LHCN-M2 (cell line): ENCODE measurements at places on chromosomes 2 and 18.
A peak's percentile ranks its signal among the peaks of the same experiment; 100 is the strongest.

DNA sequence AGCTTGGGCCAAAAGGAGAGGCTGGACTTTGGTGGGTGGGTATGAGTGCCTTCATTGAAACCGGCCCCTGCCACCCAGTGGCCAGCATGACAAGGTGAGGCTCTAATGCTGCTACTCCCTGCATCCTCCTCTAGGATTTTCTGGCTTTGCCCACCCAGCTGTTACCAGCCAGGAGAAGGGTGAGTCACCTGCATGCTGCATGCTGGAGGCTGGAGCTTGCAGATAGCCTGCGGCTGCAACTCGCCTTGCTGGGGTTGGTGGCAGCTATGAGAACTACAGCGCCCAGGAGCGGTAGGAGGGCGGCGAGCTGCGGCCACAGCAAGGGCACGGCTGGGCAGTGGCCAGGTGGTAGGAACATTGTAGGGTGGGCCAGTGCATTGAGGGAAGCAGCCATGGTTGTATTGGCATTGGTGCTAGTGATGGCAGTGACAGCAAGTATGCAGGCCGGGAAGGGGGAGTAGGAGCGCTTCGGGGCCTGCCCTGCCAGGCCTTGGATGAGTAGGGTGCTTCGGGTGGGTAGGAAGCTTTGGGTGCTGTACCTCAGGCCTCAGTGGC lies 75.4 kb upstream of the SLC35G4 start:
- DNase-seq: no peak

GRCh38 chr2:40004336-40004735 lies 225.3 kb upstream of the THUMPD2 start:
- peak; percentile 53 for DNase-seq

DNA sequence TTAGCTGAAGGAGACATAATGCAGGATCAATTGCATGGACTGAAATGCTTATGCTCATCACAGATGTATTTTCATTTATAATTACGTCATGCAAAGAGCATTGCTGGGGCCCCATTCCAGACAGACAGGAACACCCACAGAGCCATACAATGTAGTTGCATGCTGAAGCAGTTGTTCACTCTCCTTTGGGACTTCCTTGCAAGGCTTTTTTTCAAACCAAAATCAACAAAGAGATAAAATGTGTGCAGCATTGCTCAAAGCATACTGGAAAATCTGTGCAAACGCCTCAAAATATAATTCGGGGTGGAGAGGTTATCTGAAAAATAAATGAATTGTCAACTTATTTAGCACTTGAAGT lies 463.2 kb downstream of the CDH2 start:
- peak; percentile 87 for DNase-seq

GRCh38 chr2:241184901-241185300 lies 3.6 kb upstream of the ANO7 start:
- DNase-seq: no peak

GRCh38 chr2:148932536-148932935 lies 57.5 kb downstream of the KIF5C start:
- no peak for DNase-seq

- no peak for DNase-seq
These were observed 110.3 kb upstream of the SH3BP4 start for GRCh38 chr2:234841321-234842015.

DNA sequence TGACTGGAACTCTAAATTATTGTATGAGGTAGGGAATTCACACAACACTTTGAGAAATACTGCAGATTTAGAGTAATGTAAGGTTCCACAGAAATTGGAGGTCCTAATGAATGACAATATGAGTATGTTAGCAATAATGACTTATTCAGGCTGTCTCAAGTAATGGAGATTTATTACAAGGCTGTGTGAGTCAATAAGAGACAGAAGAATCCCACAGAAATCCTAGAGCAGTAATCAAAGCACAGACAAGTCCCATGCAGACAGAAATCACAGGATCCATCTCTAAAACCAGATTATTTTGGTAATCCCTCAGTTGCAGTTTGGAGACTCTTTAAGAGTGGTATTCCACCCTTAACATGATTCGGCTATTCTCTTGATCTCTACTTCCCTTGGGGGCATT lies 83.6 kb downstream of the FAM161A start:
- no peak for DNase-seq

GRCh38 chr2:96730212-96730611 lies 9.7 kb downstream of the LMAN2L start:
- DNase-seq: peak; percentile 24

- no peak for DNase-seq
These were observed 334.7 kb upstream of the SLC39A10 start for GRCh38 chr2:195322324-195322723.

DNA sequence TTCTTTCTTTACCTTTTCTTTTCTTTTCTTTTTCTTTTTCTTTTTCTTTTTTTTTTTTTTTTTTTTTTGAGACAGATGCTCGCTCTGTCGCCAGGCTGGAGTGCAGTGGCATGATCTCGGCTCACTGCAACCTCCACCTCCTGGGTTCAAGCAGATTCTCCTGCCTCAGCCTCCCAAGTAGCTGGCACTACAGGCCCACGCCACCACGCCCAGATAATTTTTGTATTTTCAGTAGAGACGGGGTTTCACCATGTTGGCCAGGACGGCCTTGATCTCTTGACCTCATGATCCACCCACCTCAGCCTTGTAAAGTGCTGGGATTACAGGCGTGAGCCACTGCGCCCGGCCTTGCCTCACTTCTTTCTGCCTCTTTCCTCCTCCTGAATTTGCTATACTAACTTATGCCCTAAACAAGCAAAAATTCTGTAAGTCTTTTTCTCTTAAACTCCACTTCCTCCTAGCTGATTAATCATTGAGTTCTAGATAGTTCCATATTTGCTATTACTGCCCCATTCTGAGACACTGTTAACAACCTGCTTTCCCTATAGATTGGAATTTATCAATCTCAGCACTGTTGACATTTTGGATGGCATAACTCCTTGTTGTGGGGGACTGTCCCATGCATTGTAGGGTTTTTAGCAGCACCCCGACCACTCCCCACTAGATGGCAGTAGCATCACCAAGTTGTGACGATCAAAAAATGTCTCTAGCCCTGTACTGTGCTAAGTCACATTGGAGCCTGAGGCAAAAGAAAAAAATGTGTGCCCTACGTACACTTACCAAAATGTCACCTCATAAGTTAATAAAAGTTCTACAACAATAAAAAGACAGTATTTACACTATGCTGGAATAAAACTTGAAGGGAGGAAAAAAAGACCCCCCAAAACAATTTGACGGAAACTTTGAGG lies 16.4 kb upstream of the THADA start:
- peak; percentile 65 for DNase-seq

DNA sequence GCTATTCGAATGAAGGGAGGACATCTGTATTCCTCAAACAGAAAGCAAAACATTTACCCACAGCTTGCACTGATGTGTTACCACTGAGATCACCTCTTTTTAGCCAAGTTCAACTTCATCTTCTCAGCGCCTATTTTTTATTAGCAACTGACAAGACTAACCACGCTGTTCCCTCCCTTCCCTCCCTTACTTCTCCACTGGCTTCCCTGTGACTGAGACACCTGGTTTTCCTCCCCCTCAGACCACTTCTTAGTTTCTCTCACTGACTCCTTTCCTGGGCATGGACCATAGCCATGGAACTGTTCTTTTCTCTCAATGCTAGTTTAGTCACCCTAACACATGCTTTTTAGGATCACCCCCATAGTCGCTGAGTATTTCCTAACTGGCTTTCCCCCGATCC lies 3.3 kb downstream of the L3MBTL4 start:
- DNase-seq: no peak

DNA sequence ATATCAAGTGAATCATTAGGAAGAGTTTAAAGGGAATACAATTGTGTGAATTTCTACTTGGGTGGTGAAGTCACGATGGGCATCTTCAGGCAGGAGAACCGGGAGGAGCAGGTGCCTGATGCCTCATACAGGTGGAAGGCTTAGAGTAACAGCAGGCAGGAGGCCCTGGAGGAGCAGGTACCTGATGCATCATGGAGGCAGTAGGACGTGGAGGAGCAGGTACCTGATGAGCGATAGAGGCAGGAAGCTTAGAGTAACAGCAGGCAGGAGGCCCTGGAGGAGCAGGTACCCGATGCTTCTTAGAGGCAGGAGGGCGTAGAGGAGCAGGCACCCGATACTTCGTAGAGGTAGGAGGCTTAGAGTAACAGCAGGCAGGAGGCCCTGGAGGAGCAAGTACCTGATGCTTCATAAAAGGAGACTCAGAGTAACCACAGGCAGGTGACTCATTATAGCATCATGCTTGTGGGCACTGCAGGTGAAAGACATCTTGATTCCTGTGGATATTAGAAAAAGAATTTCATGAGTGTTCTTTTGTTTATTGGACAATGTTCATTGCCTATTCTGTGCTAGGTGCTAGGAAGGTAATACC lies 133.9 kb downstream of the ATP9B start:
- DNase-seq: peak; percentile 13

DNA sequence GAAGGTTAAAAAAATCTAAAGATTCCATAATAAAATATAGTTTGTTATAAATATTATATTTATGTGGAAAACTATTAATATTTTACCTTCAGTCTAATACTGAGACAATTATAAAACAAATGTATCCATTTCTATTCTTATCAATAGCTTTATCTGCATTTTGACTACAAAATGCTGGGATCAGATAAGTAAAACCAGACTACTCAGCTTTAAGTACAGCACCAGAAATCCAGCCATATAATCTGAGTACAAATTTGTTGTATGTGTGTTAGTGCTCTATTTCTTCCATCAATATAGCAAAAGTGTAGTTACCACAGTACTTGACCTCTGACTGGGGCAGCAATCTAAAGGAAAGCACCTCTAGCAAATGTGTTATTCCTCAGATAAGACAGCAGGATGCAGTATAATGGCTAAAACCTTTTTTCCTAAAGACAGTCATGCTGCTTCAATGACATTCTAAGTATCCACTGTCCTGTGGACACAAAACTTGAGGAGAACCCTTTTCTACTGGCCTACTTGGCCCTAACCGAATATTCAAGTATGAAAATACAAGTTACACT lies 68.1 kb downstream of the OLA1 start:
- peak; percentile 19 for DNase-seq

- no peak for DNase-seq
These were observed 353.9 kb downstream of the CDH2 start for GRCh38 chr18:27823053-27823452.

- DNase-seq: no peak
These were observed 92.5 kb upstream of the SLC35G4 start for GRCh38 chr18:11516751-11517503.

GRCh38 chr18:70496353-70497294 lies 207.8 kb downstream of the SOCS6 start:
- no peak for DNase-seq

- DNase-seq: no peak
These were observed 404.1 kb downstream of the ZEB2 start for GRCh38 chr2:144115739-144116291.

DNA sequence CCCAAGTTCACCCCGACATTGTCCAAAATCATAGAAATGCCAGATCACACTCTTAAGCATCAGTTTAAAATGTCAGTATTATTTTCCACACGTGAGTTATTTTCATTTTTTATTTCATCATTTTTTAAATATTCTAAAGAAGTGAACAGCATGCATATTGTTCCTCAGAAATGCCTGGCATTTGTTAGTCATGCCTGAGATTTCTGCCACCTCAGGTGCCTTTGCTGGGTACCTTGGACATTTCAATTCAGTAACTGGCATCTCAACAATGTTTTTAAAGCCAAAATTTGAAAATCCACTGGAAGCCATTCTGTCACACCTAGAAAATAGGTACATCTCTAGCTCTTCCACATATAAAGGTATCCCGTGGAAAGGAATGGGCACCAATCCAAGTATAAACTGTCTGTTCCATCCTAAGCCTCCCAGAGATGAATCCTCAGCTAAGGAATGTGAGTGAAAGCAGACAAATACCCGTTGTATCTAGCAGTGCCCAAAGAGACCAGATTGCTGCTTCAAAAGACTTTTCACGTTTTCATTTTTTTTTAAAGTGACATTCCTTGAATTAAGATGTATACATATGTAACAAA lies 159.8 kb downstream of the ZNF385B start:
- peak; percentile 75 for DNase-seq

GRCh38 chr2:158443606-158444005 lies 12.9 kb downstream of the CCDC148 start:
- no peak for DNase-seq

GRCh38 chr18:74742573-74743243 lies 145.0 kb downstream of the ZNF407 start:
- peak; percentile 41 for DNase-seq

DNA sequence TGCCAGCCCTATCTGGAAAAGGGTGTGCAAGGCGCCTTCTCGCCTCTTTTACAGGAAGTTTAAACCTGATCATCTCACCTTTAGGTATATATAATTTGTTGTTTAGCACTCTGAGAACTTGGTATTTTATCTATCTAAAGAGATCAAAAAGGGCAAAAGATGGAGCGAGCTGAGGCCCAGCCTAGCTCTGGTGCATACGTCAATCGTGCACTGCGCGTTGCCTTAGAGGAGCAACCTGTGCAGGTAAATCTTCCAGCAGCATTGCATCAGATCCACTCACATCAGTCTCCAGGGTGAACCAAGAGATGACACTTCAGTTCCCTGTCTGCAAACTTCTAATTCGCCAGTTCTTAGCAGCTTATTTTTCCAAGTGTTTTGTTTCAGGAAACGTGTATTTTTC lies 15.4 kb downstream of the BCL11A start:
- no peak for DNase-seq

DNA sequence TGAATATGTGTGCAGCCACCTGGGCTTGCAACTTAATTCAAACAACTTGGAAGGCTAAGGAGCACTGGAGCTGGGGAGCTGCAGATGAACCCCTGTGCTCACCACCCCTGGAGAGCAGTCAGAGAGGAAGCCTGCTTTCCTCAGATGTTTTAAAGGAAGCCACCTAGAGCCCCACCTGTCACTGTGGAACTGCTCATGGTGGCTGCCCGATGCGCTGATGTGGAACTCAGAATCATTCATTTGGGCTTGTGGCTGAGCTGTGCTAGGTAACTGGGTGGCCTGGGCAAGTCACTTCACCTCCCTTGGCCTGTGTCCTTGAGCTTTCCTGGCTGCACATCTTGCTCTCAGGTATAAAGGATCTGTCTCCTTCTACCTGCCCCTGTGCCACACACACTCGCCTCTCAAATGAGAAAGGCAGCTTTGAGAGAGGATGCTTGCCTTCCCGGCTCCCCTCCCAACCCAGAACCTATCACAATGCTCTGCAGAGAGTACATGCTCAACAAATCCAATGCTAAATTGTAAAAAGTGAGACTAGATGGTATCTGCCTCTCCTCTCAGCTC lies 41.3 kb downstream of the BCL11A start:
- DNase-seq: no peak

DNA sequence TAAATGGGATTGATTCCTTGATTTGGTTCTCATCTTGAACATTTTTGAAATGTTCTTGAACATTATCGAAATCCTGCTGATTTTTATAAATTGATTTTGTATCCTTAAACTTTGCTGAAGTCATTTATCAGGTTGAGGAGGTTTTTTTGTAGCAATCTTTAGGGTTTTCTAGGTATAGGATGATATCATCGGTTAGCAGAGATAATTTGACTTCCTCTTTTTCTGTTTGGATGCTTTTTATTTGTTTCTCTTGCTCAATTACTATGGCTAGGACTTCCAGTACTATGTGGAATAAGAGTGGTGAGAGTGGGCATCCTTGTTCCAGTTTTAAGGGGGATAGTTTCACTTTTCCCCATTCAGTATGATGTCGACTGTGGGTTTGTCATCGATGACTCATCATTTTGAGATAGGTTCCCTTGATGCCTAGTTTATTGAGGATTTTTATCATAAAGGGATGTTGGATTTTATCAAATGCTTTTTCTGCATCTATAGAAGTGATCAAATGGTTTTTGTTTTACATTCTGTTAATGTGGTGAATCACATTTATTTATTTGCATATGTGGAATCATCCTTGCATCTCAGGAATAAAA lies 201.5 kb upstream of the ZSWIM2 start:
- DNase-seq: peak; percentile 14

- peak; percentile 31 for DNase-seq
These were observed 47.8 kb upstream of the MAPRE3 start for GRCh38 chr2:26922405-26923188.

GRCh38 chr2:224994242-224994823 lies 47.9 kb downstream of the DOCK10 start:
- DNase-seq: no peak
